GM23248 (cell line): ENCODE measurements at places on chromosomes 11 and 22. TPM values are rescaled to one million over a fixed set of nuclear protein-coding genes. Genes with fewer than 3 reads are reported as not detected.

DNA sequence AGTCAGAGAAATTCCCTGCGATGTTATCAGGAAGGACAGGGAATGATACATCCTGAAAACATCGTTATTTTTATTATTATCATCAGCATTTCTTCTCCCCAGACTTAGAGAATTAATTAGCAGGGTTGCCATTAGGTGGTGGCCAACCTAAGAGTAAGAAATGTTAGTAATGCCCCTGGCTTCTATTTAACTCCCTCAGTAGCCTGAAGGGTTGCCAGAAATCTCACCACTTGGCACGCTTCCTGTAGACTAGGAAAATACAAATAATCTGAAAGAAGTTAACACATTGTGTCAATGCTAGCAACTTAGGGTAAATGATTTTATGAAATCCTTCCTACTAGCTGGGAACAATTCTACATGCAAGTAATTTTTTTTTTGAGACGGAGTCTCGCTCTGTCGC is 45.5 kb downstream of the ENDOD1 start:
- DNase-seq = peak; percentile 35

The ARVCF gene
- total RNA-seq = 4.0 and 7.5 TPM in 2 replicates

- DNase-seq = no peak
Observed at GRCh38 chr11:21195995-21196394, 526.6 kb downstream of the NELL1 start.

The MS4A4E gene
- not detected in 2 replicates for total RNA-seq

DNA sequence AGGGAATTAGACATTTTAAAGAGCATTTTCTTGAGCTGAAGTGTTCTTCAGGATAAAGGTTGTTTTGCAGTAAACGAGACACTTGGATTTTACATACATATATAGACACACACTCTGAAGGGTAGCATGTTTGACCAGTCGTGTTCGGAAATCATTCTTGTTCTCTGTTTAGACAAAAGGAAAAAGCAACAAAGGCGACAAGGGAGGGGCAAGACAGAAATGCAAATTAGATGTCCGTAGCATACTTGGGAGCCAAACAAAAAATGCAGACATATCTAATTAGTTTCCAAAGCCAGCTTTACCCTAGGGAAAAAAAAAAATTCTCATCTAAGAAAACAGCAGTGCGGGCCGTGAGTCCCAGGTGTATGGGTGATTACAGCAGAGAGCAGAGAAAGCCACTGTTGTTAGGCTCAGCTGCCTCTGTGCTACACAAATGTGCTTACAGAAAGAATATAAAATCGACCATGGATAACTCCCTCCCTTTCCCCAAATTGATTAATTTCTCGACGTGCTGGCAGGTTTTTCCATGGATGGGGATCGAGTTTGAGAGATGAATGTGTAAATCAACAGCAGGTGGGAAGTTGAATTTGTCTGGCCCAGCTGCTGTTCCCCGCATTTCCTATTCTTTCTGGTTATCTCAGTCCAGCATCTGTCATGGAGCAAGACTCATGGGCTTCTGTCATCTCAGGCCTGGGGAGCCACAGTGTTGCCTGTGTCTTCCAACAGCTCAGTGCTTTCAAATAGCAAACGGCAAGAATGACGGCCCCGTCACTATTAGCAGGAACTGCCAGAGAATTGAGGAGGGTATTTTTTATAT is 176.5 kb upstream of the TTC12 start:
- no peak for DNase-seq

The TMEM191C gene
- 0.32 TPM in 1 of 2 replicates, not detected in the other for total RNA-seq

The SLC7A4 gene
- total RNA-seq = not detected in 2 replicates

DNA sequence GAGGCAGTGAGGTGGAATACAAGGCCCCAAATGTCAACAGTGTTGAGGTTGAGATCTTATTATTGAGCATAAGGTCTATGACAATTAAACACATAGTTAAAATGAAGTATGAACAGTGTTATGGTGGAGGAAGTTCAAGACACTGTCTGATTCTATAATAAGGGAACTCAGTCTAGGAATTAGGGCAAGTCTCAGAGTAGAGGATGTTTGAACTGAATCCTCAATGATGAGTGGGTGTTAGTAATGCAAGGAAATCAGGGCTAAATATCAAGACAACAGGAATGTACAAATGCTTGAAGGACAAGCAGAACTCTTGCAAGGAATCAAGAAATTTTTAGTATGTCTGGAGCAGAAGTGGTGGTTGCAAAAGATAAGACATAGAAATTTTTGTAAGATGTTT is 53.0 kb downstream of the CWC15 start:
- DNase-seq = no peak
